NK-92 treated with Interleukin-12 subunit alpha and Interleukin-12 subunit beta, amount 100 ng/mL, for 24 hours (cell line): ENCODE measurements at places on chromosomes 5 and 9.

DNA sequence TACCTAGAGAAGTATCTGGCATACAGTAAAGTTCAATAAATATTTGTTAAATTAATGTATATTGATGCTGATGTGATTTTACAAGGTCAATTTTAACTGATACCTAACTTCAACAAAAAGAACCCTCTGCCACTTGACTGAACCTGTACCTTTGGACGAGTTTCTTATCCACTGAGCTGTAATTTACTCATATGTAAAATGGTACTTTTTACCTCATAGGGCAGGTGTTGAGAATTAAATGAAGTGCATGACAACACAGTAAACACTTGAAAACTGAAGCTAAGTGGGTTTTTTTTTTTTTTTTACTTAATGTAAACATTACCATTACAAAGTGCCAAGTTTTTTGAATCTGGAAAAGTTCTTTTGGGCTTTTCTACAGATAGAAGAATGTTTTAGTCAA, 15.4 kb downstream of the NIPSNAP3B start:
- DNase-seq = no peak

DNA sequence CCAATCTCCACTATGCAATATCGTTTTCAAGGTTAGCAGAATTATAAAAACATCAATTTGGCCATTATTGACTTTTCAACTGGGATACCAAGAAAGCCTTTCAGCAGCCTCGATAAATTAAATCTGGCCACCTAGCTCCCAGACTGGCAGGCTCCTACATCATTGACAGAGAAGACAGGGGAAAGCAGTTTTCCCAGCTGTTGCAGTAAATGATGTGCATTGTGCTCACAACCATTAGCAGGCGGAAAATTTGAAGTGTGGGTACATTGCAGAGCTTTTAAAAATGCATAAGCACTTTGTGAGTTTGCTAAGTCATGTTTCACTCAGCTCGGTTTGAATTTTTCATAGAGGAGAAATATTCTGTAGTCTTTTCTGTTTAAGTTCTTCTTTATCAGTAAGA, 297.9 kb downstream of the KCTD16 start:
- no peak for DNase-seq

DNA sequence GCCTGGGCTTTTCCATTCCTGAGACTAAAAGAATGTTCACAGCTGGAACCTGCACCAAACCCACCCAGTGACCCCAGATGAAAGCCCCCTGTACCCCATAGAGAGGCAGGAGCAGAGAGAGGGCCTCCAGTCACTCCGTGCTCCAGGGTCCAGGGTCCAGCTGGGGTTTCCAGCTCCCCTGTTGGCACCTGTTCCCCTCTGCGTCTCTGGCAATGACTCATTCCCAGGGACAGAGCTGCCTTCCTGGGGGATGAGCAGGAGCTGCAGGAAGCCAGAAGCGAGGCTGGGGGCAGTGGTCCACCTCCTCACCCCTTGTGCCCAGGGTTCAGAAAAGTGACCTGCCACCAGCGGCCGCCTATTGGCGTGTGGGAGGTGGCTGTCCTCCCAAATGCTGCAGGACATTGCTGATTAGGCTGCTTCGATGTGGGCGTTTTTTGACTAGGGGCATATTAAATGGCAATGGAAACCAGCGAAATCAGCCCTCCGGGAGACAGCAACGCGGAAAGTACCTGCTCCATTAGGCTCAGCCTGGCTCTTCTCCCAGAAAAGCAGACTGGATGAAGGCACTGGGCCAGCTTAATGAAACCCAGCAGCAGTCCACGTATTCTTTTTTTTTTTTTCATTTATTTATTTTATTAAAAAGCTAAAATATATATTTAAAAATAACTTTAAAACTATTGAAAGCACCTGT, 97.4 kb downstream of the DAP start:
- no peak for DNase-seq

DNA sequence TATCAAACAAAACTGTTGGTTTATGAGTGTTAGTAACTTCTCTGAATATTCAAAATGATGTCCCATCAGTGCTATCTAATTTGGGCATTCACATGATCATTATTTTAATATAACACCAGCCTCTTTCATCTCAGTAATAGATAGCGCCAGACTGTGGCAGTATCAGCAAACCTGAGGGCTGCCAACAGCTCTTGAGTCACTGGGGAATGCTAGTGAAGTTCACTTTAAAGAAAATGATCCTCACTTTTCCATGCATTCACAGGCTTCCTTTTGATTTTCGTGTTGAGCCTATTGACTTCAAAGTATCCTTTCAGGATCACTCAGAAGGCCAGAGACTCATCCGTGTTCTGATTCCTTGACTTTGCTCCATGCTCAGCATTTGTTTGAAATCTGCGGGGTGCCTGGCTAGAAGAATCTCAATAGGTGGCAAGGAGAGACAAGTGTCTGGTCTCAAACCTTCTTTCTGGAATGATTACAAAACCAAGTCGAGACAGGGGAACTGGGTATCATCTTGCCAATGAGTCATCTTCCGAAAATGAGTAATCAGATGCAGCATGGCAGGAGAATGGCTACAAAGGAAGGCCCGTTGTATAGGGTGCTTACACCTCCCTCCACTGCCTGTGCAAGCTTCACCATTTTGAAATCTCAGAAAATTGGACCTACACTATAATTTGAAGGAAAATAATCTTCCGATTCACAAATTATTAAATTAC, 509.1 kb downstream of the RASEF start:
- DNase-seq = no peak

GRCh38 chr9:38227656-38228055, 158.6 kb upstream of the SHB start:
- DNase-seq = no peak
